ENCODE measurements at places on chromosomes 7 and 10.
A peak's percentile ranks its signal among the peaks of the same experiment; 100 is the strongest.

GRCh38 chr10:130927157-130927556, 384.4 kb downstream of the TCERG1L start:
- no peak overlapping the region for H3K4me3 ChIP-seq
- H3K36me3 ChIP-seq, result no peaks in the 10 kb centered on the region
- no peaks in the 10 kb centered on the region for H3K4me1 ChIP-seq
- H3K27ac ChIP-seq, result no peak overlapping the region

- no peak overlapping the region for H3K4me3 ChIP-seq
- no peaks in the 10 kb centered on the region for H3K36me3 ChIP-seq
- H3K27ac ChIP-seq, result no peak overlapping the region
- no peak for DNase-seq
- H3K4me1 ChIP-seq, result peaks cover 7% of the 10 kb centered on the region
These were observed 43.7 kb upstream of the SLIT1 start for GRCh38 chr10:97229322-97230015.

DNA sequence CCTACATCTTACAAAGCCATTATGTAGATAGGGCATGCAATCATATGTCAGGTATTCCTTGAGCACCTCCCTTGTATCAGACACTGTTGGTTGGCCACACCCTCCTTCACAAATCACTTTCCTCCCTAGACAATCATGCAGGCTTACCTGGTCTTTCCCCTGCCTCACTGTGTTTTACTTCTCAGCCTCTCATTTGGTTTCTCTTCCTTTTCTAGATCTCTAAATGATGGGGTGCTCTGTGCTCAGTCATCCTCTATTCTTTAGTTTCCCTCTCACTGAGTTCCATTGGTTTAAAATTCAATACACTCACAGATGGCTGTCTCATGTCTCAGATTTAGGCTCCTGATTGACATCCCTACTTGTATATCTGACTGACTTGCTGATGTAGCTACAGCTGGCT, 31.4 kb downstream of the ANK3 start:
- no peak for DNase-seq
- no peaks in the 10 kb centered on the region for H3K27me3 ChIP-seq
- no peak overlapping the region for H3K4me3 ChIP-seq
- H3K36me3 ChIP-seq, result no peaks in the 10 kb centered on the region
- no peak overlapping the region for H3K27ac ChIP-seq
- peaks cover 17% of the 10 kb centered on the region for H3K4me1 ChIP-seq

- H3K36me3 ChIP-seq, result peaks cover 6% of the 10 kb centered on the region
- H3K4me1 ChIP-seq, result no peaks in the 10 kb centered on the region
- no peak overlapping the region for H3K4me3 ChIP-seq
- H3K27ac ChIP-seq, result no peak overlapping the region
- DNase-seq, result no peak
These were observed 49.4 kb downstream of the OR13A1 start for GRCh38 chr10:45265996-45266395.

DNA sequence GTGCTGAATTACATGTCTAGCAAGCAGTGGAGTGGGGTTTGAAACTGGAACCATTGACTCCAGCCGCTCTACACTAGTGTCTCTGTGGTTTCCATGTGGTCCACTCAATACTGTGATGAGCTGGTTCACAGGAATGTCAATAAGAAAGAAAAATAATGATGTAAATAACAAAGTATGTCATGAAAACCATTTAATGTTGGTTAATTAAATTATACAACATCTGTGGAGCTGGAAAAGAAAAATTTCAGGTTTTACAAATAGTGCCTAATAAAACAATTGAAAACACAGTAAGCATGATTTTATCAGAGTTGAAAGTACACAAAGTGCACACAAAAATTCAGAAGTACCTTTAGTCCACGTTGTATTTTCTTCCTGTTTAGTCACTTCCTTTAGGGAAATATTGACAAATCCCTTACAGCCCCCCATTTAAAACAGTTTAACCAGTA, 28.7 kb upstream of the NAMPT start:
- no peak overlapping the region for H3K27ac ChIP-seq
- H3K36me3 ChIP-seq, result no peaks in the 10 kb centered on the region
- DNase-seq, result no peak
- no peak overlapping the region for H3K4me3 ChIP-seq
- H3K4me1 ChIP-seq, result no peaks in the 10 kb centered on the region
- H3K27me3 ChIP-seq, result no peaks in the 10 kb centered on the region

DNA sequence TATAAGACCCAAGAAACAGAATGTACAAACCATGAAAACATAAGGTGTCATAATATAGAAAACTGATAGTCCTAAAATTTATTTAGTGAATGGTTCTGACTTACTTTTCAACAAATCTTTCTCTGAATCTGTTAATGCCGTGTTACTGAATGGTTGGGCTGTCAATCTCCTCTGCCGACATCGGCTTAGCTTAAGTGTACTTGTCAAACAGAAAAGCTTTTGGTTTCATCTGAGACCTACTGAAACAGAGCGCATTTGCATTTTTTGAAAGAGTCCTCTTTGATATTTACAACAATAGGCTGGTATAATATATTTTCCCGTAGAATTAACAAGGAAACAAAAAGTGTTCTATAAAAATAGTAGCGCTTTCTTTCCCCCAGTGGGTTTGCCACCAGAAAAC, 120.9 kb upstream of the ZNF804B start:
- no peaks in the 10 kb centered on the region for H3K27me3 ChIP-seq
- DNase-seq, result no peak
- no peak overlapping the region for H3K4me3 ChIP-seq

DNA sequence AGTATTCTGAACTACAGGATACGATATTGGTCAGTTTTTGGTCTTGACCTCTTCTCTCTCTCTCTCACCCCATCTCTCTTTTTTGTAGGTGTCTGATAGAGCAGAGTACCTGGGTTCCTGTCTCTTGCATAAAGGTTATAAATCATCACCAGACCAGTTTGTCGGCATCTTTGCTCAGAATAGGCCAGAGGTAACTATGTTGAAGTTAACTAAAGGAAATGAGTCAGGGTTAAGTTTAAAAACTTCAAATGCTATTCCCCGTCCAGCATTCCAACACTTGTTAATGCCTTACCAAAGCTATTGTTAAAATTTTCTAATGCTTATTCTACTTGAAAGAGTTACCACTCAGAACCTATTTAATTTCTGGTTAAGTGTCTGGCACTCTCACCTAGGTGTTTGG, 30.7 kb downstream of the ACSL5 start:
- DNase-seq, result no peak
- no peaks in the 10 kb centered on the region for H3K36me3 ChIP-seq
- H3K4me1 ChIP-seq, result no peaks in the 10 kb centered on the region
- H3K27me3 ChIP-seq, result no peaks in the 10 kb centered on the region
- no peak overlapping the region for H3K4me3 ChIP-seq
- H3K27ac ChIP-seq, result no peak overlapping the region

DNA sequence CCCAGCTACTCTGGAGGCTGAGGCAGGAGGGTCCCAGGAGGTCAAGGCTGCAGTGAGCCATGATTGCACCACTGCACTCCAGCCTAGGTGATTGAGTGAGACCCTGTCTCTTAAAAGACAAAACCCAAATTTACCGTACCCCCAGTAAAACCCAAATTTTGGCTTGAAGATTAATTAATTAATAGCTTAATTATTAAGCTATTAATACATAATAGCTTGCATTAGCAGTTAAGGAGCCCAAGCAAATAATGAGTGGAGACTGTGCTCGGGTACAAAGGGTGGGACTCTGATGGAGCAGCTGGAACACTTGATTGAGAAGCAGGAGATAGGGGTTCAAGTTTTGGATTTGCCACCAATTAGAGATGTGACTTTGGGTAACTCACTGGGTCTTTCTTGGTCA, 28.9 kb downstream of the NRF1 start:
- no peaks in the 10 kb centered on the region for H3K27me3 ChIP-seq
- H3K27ac ChIP-seq, result no peak overlapping the region
- H3K4me1 ChIP-seq, result peaks cover 12% of the 10 kb centered on the region
- no peaks in the 10 kb centered on the region for H3K36me3 ChIP-seq

- H3K4me1 ChIP-seq, result no peaks in the 10 kb centered on the region
- no peak overlapping the region for H3K27ac ChIP-seq
- no peaks in the 10 kb centered on the region for H3K27me3 ChIP-seq
- H3K4me3 ChIP-seq, result no peak overlapping the region
- H3K36me3 ChIP-seq, result no peaks in the 10 kb centered on the region
These were observed 1211.3 kb downstream of the REEP3 start for GRCh38 chr10:64732372-64732957.

DNA sequence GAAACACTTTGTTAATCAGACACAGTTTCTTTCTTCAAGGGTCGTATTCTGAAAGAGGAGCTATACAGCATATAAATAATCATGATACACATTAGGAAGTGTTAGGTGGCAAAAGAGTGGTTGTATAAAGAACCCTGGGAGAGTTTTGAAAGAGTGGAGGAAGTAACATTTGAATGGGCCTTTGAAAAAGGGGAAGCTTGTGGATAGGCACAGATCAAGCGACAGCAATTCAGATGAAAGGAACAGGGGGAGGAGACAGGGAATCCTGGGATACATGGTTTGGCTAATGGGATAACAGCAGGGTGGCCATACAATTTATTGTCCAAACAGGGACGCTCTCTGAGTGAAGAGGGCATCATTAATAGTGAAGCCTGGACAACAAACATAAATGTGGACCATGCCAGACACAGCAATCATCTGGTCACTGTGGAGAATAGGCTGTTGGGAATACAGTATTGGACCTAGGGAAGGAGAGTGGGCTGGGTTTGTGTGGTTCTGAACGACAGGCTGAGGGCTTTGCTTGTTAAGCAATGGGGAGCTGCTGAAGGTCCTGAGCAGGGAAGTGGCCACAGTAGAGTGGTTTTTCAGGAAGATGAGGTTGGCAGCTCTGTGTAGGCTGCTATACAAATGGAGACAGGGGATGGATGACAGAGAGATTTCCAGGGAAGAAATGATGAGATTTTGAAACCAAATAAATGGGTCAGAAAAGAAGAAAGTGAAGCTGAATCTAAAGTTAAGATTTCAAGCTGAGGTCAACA, 75.9 kb downstream of the ICA1 start:
- no peaks in the 10 kb centered on the region for H3K36me3 ChIP-seq
- H3K27ac ChIP-seq, result no peak overlapping the region
- no peaks in the 10 kb centered on the region for H3K4me1 ChIP-seq
- H3K27me3 ChIP-seq, result peaks cover 2% of the 10 kb centered on the region
- DNase-seq, result no peak

DNA sequence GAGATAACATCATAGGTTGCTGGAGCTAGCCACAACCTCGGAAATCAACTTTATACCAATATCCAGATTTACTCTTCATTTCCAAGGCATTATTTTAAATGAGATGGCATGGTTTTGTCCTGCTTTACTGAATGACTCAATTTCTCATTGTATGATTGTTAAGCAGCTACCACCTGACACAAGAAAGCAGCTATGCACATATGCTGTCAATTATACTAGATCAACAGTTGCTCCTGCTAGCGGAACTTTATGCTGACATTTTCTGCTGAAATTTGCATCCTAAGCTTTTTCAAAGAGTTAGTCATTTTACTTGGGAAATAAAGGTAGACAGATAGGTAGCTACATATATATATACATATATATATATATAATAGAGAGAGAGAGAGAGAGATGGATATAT, 8.9 kb upstream of the CH25H start:
- no peak for DNase-seq
- H3K27ac ChIP-seq, result no peak overlapping the region
- H3K27me3 ChIP-seq, result no peaks in the 10 kb centered on the region
- no peaks in the 10 kb centered on the region for H3K36me3 ChIP-seq
- H3K4me1 ChIP-seq, result peaks cover 8% of the 10 kb centered on the region

DNA sequence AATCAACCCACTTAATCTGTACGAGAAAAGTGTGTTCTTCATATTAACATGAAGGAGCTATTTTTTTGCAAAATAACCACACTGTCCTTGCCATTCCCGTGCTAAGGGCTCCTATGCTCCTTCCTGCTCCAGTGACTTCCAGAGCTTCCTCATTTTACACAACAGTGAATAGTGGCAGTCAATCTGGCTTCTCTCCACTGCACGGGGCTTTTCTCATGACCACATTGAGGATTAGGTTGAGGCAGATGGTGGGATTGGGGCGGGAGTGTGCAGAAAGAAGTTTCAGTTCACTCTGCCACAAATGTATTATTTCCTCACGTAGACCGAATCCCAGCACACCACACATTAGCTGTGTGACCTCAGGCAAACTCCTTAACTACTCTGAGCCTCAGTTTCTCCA, 235.1 kb downstream of the ARHGAP12 start:
- no peak overlapping the region for H3K4me3 ChIP-seq
- H3K36me3 ChIP-seq, result peaks cover 14% of the 10 kb centered on the region
- no peak overlapping the region for H3K27ac ChIP-seq
- H3K4me1 ChIP-seq, result peaks cover 20% of the 10 kb centered on the region
- DNase-seq, result no peak
- peaks cover 2% of the 10 kb centered on the region for H3K27me3 ChIP-seq

DNA sequence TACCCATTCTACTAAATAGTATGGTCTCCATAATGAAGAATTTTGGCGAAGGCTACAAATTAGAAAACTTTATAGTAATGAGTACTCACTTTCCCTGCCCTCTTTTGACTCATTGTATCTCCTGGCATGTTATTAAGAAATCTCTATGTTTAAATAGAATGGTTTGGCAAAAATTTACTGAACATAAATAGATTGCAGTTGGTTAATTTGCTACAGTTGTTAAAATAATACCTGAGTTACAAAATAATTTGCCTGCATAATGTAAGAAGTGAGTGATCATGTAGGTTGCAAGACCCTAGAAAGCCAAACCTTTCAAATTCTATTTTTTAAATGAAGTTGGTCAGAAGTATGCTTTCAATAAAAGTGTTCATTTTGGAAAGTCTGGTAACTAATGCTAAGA, 176.8 kb upstream of the AHR start:
- H3K27ac ChIP-seq, result no peak overlapping the region
- no peak overlapping the region for H3K4me3 ChIP-seq
- peaks cover 1% of the 10 kb centered on the region for H3K27me3 ChIP-seq
- no peaks in the 10 kb centered on the region for H3K36me3 ChIP-seq
- no peak for DNase-seq

- DNase-seq, result peak; percentile 32
- no peaks in the 10 kb centered on the region for H3K27me3 ChIP-seq
- no peak overlapping the region for H3K27ac ChIP-seq
- H3K4me1 ChIP-seq, result peaks cover 2% of the 10 kb centered on the region
- H3K4me3 ChIP-seq, result no peak overlapping the region
- H3K36me3 ChIP-seq, result no peaks in the 10 kb centered on the region
These were observed 123.9 kb downstream of the COL26A1 start for GRCh38 chr7:101486433-101487104.

- H3K27me3 ChIP-seq, result no peaks in the 10 kb centered on the region
- peaks cover 2% of the 10 kb centered on the region for H3K4me1 ChIP-seq
- no peak for DNase-seq
- no peaks in the 10 kb centered on the region for H3K36me3 ChIP-seq
These were observed 9.1 kb upstream of the SORCS3 start for GRCh38 chr10:104631946-104632345.

DNA sequence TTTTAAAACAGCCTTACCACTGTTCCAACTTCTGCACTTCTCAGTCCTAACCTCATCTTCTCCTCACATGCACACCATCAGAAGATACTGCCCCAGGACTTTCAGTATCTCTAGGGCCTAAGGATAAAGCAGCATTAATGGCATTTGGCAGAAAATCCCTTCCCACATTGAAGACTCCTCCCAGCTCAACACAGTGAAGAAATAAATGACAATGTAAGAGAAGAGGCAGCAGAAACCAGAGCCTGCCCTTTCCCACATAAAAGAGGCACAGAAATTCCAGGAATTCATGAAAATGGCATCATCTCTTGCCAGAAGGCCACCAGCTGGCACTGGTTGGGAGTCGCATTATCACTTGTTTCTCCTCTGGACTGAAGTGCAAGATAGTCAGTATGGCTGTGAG, 3.7 kb downstream of the GCC1 start:
- peaks cover 5% of the 10 kb centered on the region for H3K36me3 ChIP-seq
- no peak overlapping the region for H3K4me3 ChIP-seq
- peaks cover 13% of the 10 kb centered on the region for H3K4me1 ChIP-seq
- DNase-seq, result no peak
